ENCODE measurements at places on chromosomes 16 and 17.

DNA sequence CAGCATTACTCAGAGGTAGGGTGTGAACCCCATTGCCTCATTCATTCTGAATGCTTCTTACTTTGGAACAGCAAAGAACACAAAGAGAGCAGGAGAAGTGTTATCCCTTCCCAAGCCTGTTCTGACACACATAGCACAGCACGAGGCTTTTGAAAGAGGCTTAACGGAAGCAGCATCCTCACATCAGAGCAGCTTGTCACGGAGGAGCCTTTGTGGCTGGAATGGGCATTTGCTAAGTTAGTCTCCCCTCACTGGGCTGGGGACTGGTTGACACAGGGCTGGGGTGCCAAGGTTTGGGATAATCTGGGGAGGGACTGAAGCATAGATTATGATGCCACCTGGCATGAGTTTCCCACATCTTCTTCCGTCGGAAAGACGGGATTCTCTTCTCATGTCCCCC lies 167.5 kb upstream of the DNAH9 start:
- DNase-seq: no peak

DNA sequence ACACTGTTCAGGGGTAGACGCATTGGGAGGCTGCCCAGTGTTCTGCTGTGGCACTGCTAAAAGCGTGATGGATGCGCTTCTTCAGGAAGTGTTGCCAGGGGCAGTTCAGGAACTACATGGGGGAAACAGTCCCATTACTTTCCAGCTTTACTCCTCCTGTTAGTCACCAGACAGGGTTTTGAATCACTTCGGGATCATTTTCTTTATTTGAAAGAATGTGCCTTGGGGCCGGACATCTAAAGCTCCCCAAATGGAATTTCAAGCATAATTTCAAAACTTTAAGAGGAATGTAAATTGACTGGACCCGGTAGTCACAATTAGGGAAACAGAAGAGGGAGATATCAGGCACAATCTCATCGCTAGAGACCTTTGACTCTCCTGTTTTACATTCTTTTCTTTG lies 1.3 kb upstream of the KRTAP2-1 start:
- no peak for DNase-seq

GRCh38 chr16:52544703-52545102 lies 2.2 kb downstream of the TOX3 start:
- DNase-seq: no peak

- no peak for DNase-seq
Measured at GRCh38 chr16:14354561-14355351, 275.3 kb downstream of the PARN start.

DNA sequence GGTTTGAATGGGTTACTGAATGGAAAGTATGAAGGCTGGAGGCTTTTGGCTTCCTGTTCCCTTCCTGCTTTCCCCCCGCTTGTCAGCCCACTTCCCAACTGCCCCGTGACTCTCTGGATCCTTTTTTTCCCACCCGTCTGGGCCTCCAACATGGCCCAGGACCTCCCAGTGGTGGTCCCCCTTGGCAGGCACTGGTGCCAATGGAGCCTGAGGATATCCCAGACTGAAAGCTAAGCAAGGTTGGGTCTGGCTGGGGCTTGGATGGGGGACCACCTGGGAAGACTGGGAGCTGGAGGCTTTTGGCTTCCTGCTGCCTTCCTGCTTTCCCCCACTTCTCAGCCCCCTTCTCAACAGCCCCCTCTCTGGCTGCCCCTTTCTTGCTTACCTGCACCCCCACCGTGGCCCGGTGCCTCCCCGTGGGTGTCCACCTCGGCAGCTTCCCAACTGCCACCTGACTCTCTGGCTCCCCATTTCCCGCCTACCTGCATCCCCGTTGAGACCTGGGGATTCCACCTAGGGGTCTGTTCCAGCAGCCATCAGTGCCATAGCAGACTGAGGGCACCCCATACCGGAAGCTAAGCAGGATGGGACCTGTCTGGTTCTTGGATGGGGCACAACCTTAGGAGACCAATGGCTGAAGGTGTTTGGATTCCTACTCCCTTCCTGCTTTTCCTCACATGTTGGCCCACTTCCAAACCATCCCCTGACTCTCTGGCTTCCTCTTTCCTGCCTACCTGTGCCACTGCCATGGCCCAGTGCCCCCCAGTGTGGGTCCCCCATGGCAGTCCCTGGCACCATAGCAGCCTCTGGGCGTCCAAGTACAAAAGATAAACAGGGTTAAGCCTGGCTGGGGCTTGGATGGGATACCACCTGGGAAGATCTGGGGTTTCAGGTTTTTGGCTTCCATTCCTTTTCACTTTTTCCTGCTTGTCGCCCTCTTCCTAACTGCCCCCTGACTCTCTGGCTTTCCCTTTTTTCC lies 2295.3 kb downstream of the TP53TG3F start:
- no peak for DNase-seq

- DNase-seq: no peak
Measured at GRCh38 chr17:67449065-67449464, 72.0 kb downstream of the PITPNC1 start.

DNA sequence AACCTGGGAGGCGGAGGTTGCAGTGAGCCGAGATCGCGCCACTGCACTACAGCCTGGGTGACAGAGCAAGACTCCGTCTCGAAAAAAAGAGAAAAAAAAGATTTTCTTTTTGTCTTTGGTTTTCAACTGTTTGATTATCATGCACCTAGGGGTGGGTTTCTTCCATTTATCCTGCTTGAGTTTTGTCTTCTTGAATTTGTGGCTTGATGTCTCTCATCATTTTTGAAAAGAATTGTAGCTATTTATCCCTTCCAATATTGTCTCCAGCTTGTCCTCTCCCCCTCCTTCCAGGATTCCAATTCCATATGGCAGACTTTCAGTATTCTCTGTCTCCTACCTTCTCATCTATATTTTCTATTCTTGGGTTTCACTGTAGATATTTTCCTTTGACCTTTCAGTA lies 7.8 kb downstream of the B9D1 start:
- no peak for DNase-seq

DNA sequence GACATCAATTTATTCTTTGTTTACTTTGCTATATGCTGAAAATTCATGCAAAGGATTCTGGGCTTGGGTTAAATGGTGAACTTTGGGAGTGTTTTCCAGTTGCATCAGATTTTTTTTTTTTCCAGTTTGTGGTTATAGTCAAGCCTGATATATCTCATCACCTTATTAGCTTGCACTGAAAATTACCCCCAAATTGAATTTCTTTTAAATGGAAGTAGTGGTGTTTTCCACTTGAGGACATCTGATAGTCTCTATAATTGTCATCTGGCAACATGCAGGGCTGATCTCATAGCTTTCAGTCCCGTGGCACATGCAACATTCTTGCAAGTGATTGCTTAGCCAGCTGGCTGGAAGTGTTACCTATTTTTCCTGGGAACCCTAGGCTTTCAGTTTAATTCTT lies 4.7 kb upstream of the KRTAP3-1 start:
- DNase-seq: no peak

- DNase-seq: peak; percentile 62
Measured at GRCh38 chr17:50219939-50220465, 18.6 kb upstream of the COL1A1 start.

GRCh38 chr17:55280212-55280611 lies 15.5 kb downstream of the HLF start:
- DNase-seq: no peak

DNA sequence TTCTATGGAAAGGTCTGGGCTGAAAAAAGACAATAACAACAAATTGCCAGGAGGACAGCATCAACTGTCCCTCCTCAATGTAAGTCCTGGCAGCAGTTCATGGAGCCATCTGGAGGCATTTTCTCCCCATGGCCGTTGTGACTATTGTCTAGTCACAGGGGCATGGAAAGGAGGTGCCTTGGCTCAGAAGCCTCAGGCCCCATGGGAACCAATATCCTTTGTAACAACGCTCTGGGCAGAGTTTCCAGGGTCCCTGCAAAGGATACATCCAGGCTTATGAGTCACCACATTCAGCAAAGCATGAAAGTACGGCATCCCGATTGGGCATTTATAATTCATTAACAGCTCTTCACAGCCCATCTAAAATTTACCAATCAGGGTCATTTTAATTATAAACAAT lies 85.2 kb downstream of the GLG1 start:
- peak; percentile 75 for DNase-seq

DNA sequence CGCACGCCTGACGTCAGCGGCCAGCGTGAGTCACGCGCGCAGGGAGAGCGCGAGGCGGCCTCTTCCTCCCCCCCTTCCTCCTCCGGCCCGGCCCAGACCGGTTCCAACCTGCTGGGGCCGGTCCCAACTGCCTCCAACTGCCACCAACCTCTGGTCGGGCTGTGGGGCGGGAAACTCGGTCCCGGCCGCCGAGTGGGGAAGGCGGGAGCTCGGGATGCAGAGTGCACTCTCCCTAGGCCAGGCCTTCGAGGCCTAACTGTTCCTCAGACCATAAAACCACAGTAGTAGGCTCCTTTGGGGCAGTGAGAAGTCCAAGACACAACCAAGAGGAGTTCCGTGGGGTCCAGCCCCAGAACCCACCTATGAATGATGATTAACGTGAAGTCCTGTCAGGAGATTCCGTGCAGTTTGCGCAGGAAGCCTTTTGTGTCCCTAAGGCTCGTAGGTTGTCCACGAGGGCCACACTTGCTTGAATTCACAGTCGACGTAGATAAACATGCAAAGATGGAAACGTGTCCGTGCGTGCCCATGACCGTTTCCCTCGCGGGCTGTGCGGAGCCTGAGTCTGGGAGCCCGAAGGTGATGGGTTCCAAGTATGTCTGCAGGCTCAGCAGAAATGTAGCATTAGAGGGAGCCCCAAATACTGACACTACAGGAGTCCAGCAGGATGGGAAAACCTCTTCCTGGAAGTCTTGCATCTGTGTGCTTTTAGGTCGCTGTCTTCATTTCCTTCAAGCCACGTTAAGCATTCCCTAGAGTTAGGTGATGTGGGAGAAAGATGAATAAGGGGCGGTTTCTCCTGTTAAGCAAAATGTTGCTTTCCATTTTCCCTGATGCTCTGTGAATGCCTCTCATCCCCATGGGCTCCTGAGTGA lies 647 bp downstream of the UNK start:
- peak; percentile 20 for DNase-seq

- DNase-seq: no peak
Measured at GRCh38 chr17:72388765-72389473, 268.1 kb downstream of the SOX9 start.

DNA sequence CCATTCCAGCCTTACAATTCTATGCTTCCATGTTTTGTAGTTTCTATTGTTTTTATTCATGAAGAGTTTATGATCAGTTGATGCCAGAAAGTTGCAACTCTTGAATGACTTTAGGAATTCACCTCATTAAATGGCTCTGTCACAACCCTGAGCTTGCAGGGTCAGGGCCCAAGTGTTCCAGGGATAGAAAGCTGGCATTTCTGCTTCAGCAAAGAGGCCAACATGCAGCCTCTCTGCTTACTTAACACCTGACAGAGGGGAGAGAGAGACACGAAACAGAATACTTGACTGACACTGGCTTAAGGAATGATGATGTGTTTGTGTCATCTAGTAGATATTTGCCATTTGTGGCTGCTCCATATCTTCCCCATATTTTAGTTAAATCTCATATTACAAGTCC lies 328.1 kb downstream of the CA10 start:
- DNase-seq: no peak

DNA sequence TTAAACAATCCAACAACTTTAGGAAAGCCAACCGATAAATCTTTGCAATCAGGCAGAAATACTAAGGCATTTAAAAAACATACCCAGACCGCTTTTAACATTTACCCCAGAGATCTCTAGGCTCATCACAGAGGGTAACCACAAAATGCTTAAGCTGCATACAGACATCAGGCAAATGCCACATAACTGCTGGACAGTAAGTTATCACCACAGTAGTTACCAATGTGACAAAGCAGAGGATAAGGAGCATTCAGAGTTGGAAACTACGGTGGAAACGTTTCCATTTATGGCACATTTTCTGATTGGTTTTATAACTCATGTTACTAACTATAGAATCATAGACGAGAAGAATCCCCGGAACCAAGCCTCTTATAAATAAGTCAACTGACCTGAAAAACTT lies 77.5 kb downstream of the KANSL1 start:
- no peak for DNase-seq

- no peak for DNase-seq
Measured at GRCh38 chr16:72023962-72024361, 15.4 kb downstream of the DHODH start.

DNA sequence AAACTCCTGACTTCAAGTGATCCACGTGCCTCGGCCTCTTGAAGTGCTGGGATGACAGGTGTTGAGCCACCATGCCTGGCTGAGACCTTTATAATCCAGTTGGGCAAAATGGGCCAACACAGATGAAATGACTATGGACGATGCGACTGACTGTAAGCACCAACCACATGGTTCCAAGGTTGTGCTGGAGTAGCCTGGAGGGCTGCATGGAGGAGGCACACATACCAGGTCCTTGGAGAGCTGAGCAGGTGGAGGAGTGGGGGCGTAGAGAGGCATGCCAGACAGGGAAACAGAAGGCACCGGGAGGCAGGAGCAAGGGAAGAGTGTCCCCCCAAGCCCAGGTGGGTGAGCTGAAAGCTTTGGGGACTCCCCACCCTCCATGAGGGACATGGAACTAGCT lies 85.2 kb downstream of the ABR start:
- DNase-seq: no peak

GRCh38 chr16:351804-352520 lies 561 bp downstream of the AXIN1 start:
- DNase-seq: no peak

GRCh38 chr16:88939972-88940861 lies 36.8 kb downstream of the CBFA2T3 start:
- no peak for DNase-seq

DNA sequence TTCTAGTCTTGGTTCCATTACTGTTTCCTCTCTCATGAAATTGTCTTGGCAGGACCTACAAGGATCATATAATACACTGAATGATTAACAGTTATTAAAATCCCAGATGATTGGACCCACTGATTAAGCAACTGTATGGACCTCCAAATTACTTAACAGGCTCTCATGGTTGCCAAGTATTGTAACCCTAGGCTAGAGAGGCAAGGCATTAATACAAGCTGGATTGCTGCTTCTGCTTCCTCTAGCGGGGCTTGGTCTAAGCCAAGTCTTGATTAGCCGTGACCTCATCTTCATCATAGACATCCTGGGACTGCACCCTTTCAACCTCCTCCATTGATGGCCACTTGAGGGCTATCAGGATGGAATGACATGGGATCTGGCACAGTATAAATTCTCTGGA lies 46.9 kb downstream of the SYCE1L start:
- DNase-seq: no peak

GRCh38 chr17:27572665-27573064 lies 58.3 kb upstream of the LGALS9 start:
- DNase-seq: no peak
